ENCODE measurements at places on chromosomes 1 and 21.

DNA sequence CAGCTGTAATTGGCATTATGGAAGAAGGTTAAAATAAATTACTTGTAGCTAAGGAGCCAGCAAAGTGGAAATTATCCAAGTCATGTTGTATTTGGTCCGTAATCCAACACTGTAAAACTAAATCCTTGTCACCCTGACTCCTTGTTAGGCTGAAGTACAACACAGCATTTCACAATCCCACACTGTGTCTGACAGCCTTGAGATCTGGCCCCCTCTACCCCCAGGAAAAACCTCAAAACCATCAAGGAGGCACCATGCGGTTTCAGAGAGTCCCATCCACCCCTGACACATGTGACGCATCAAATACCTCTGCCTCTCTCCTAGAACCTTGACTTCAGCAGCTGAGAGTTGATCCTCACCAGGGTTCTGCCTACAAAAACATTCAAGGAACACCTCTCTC lies 41.0 kb downstream of the LMX1A start:
- DNase-seq: no peak

- DNase-seq: no peak
Measured at GRCh38 chr1:169894424-169895145, 889 bp upstream of the SCYL3 start.

- DNase-seq: no peak
Measured at GRCh38 chr1:204633665-204634064, 51.9 kb downstream of the LRRN2 start.

- DNase-seq: no peak
Measured at GRCh38 chr1:33057095-33057494, 20.4 kb upstream of the AK2 start.

DNA sequence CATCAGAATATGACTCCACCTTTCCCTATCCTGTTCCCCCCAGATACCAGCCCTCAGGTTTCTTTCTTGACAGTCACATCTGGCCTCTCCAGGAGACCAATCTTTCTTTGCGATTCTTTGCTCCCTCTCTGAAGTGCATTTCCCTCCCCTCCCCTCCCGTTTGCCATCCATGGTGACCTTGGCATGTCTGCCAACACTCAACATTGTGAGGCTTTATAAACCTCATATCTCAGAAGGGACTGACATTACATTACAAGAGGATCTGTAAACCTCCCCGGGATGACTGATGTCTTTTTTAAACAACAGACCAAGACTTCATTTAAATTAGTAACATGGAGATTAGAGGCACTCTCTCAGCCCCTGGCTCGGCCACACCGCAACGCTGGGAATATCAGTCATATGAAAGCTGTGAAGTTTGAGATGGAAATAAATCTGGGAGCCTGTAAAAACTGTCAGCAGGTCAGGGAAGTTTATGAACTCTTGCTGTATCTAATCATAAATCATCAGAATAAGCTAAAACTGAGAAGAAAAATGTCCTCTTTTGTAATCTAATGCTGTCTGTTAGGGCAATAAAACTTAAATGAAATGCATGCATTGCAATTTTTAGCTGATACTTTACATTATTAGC lies 401.7 kb upstream of the PROX1 start:
- no peak for DNase-seq

DNA sequence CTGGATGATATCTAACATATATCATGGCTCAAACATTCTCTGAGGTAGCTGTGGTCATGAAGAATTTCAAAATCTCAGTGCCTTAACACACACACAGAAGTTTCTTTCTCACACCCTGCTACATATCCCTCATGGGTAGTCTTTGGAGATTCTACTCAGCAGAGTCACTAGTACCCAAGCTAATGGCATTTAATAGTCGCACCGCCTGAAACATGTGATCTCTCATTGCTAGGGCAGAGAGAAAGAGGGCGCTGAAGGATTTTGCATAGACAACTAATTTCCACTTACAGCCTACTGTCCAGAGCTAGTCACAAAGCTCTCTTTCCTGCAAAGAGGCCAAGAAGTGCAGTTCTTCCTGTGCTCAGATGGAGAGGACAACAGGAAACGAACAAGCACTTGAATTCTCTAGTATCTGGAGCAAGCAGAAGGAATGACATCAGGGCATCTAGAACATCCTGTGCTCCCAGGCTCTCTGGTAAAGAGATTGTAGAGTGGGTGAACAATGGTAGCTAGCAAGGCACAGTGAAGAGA lies 183.4 kb upstream of the PTBP2 start:
- DNase-seq: no peak

GRCh38 chr1:52139817-52140540 lies 1.9 kb upstream of the ZFYVE9 start:
- peak; percentile 1 for DNase-seq

DNA sequence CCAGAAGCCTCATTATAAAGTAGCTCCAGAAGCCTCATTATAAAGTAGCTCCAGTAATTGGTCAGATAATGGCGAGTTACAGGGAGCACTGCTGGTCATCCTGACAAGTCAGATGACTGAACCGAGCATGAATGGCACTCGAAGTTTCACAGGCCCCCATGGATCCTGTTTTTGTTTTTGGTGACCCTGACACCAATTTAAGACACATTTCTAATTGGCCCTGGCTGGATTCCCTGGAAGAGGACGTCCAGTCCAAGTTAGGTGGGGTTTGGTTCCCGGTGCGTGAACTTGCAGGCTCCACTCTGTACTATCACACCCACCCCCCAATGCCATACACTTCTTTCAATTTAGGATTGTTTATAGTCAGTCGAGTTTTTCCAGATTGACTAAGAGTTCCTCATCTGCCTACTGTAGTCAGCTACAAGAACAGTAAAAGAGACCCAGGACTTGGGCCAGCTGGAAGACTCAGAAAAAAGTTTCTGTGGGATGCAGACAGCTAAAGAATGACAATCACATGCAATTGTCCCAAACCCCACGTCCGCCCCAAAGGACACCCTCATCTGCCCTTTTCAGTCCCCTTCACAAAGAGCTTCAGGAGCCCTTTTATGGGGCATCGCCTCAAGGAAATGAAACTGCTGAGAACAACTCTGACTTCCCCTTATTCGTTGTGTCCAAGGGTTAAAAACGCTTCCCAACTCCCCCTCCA lies 2.7 kb downstream of the DHRS3 start:
- DNase-seq: no peak

DNA sequence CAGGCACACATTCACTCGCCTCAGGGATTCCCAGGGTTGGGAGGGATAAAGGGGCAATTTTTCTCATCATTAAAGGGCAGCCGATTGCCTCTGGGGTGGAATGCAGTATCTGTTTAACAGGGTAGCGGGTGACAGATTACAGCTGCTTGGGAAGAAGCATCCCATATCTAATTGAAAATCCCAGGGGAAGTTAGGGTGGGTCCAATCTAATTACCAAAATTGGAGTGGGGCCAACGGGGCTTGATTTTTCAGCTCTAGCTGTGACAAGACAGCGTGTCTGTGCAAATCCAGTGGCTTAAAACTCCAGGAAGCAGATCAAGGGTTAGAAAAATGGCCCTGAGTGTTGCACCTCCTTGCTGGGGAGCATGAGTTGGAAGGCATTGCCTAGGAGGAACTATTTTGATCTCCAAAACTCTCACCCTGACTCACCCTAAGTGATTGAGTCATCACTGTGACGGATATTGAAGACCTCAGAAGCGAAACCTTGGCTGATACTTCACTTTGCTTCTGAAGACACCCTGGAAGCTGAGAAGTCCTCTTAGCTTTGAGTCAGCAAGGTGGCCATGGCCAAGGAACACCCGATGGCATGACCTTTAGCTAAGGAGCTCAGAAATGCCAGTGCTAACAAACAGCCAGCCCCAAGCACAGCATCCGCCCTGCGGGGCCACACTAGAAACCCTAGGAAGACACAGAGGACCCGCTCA lies 46.0 kb downstream of the GRHL3 start:
- DNase-seq: no peak

GRCh38 chr21:45421846-45422775 lies 17.1 kb downstream of the COL18A1 start:
- no peak for DNase-seq

GRCh38 chr21:15453261-15453660 lies 276.5 kb upstream of the USP25 start:
- DNase-seq: no peak

DNA sequence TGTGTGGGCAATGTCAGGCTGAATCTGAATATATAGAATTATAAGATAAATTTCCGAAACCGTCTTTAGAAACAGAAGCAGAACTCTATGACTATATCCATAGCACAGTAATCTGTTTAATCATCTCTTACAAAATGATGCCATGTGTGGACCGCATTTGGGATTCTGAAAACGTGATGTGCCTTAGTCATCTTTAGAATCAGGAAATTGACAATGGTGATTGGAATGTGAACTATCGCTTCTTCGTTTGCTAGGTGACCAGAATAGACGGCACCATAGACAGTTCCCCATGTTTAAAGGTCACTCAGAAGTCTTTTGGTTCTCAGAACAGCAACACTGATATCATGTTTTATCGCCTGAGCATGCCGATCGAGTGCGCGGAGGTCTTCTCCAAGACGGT lies 300.3 kb downstream of the ZP4 start:
- no peak for DNase-seq

GRCh38 chr21:32349333-32349944 lies 43.4 kb downstream of the URB1 start:
- no peak for DNase-seq

GRCh38 chr21:17231124-17231523 lies 281.7 kb upstream of the CXADR start:
- no peak for DNase-seq

DNA sequence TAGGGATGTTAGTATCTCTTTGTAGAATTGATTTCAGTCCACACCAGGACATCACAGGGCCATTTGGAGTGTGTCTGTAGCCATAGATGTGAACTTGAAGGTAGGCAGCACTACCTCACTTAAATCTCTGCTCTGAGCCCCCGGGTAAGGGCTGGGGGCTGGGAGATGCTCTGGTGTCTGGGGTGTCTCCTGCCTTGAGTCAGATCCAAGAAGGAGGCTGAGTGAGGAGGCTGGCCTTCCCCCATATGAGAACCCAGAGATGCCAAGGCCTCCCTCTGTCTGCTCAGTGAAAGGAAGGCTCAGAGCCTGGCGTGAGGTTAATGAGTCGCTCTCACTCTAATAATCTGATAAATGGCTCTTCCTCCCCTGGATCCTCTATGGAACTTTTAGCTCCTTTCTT lies 161.6 kb downstream of the ACTL8 start:
- DNase-seq: no peak
